HFFc6 (cell line): ENCODE measurements at places on chromosomes 12 and 14. TPM values are rescaled to one million over a fixed set of nuclear protein-coding genes. Genes with fewer than 3 reads are reported as not detected.

Gene RDH16
- total RNA-seq, result not detected in 3 replicates

Gene GPR135
- total RNA-seq, result 2.1 to 3.0 TPM (median 2.5 TPM) in 3 replicates

Gene SLCO1C1
- not detected in 2 replicates for total RNA-seq

Gene TNS2
- total RNA-seq, result 46.6 to 63.5 TPM (median 51.6 TPM) in 3 replicates

Gene KCNH3
- total RNA-seq, result 0.10 TPM in 1 of 3 replicates, not detected in the others

Gene MYRFL
- not detected in 3 replicates for total RNA-seq

Gene SLC2A14
- not detected in 3 replicates for total RNA-seq

Gene OR10AD1
- total RNA-seq, result not detected in 3 replicates

Gene SPTLC2
- total RNA-seq, result 49.4 to 60.8 TPM (median 52.1 TPM) in 3 replicates

Gene COPS7A
- 111 TPM in 3 replicates for total RNA-seq

Gene ZNF84
- 9.6 to 11.7 TPM (median 11.2 TPM) in 3 replicates for total RNA-seq

DNA sequence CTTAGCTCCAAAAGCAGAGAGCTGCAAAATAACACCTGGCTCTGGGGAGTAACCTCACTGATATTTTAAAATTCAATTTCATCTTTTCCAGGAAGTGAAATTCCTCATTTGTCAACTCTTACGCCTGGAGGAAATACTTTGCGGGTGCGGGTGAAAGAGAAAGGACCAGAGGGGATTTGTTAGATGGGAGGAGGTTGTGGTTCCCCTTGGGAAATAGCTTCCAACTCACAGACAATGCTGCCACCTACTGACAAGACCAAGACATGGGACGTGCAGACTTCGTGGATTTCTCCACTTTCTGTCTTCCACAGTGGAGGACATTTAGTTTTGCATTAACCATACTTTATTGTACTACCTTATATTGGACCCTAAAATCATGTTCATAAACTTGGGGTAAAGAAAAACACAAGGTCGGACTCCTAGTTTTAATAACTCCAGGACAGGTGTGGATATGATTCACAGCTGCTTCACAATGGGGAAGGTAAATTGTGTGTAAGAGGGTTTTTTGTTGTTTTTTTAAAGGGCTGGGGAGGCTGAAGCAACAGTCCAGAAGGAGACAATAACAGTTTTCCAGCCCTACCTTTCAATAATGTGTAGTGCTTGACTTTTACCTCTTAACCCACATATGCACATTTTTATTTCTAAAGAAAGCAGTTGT lies 10.8 kb downstream of the FBXL14 start:
- H3K27me3 ChIP-seq, result peaks cover 2% of the 10 kb centered on the region; the same call in 1 of the 2 replicates
- peak overlapping the region; percentile 89 for H3K27ac ChIP-seq
- peak overlapping the region; percentile 82 for H3K4me3 ChIP-seq
- H3K36me3 ChIP-seq, result peaks cover 32% of the 10 kb centered on the region
- peak; percentile 81 for DNase-seq

DNA sequence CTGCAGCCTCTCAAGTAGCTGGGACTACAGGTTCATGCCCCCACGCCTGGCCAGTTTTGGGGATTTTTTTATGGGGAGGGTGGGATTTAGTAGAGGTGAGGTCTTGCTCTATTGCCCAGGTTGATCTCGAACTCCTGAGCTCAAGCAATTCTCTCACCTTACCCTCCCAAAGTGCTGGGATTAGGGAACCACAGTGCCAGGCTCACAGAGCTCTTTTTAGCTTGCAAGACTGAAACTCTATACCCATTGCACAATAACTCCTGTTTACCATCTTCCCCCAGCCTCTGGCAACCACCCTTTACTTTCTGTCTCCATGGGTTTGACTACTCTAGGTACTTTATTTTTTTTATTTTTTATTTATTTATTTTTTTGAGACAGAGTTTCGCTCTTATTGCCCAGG lies 25.7 kb upstream of the CDK17 start:
- H3K27ac ChIP-seq, result peak overlapping the region; percentile 100
- peaks cover 24% of the 10 kb centered on the region for H3K36me3 ChIP-seq
- no peak for DNase-seq
- H3K4me1 ChIP-seq, result peaks cover 73% of the 10 kb centered on the region
- H3K4me3 ChIP-seq, result peak overlapping the region; percentile 57

DNA sequence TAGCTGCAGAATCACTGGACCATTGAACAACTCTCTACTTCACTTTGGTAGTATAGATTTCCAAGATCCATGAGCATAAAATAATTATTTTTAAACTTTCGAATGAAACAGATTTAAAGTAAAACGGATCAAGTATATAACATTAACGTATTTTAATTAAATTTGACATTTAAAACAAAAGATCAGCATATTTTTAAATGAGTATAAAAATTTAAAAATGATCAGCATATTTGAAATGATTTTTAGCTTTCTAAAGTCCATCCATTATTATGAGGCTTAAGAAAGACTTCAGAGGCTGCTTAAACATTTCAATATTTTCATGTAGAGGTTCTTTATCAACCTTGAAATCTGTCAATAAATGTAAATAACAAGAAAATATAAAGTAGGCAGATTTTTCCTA lies 5.2 kb upstream of the USP15 start:
- no peaks in the 10 kb centered on the region for H3K27me3 ChIP-seq
- H3K4me1 ChIP-seq, result peaks cover 32% of the 10 kb centered on the region
- peaks cover 5% of the 10 kb centered on the region; the same call in 1 of the 2 replicates for H3K36me3 ChIP-seq
- H3K27ac ChIP-seq, result no peak overlapping the region

DNA sequence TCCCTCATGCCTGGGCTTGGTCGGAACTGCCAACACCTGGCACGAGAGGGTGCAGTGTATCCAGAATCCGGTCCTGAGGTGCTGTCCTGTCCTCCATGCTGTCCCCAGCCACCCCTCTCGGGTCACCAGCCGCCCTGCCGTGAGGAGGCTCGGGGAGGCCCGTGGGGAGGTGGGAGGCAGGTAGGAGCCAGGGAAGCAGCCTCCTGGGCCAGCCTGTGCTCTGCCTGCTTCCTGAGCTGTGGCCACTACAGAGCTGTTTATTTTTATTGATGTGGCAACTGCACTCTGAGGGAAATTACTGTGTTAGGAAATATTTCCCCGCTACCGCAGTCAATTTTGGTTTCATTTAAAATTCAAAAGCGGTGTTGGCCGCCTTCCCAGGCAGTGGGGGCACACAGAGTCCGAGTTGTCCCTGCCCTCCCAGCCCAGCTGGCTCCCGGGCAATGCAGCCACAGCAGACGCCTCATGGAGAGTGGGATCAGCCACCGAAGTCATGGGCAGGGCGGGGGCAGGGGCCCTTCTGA lies 18.3 kb downstream of the NOC4L start:
- DNase-seq, result peak; percentile 80
- no peaks in the 10 kb centered on the region for H3K36me3 ChIP-seq
- no peak overlapping the region for H3K27ac ChIP-seq
- no peaks in the 10 kb centered on the region; the same call in 1 of the 2 replicates for H3K27me3 ChIP-seq

- no peaks in the 10 kb centered on the region; the same call in 1 of the 2 replicates for H3K27me3 ChIP-seq
- H3K27ac ChIP-seq, result no peak overlapping the region
- DNase-seq, result no peak
Observed at GRCh38 chr12:46150735-46151134, 118.1 kb downstream of the SLC38A1 start.

- H3K4me1 ChIP-seq, result peaks cover 15% of the 10 kb centered on the region; the same call in 1 of the 2 replicates
- H3K36me3 ChIP-seq, result no peaks in the 10 kb centered on the region
- peaks cover 3% of the 10 kb centered on the region for H3K27me3 ChIP-seq
- DNase-seq, result no peak
- H3K27ac ChIP-seq, result no peak overlapping the region
Observed at GRCh38 chr12:29242921-29243431, 93.9 kb downstream of the FAR2 start.

- H3K4me3 ChIP-seq, result no peak overlapping the region
- H3K4me1 ChIP-seq, result no peaks in the 10 kb centered on the region
- no peak overlapping the region for H3K27ac ChIP-seq
- no peaks in the 10 kb centered on the region for H3K36me3 ChIP-seq
Observed at GRCh38 chr14:97219431-97220017, 422.3 kb downstream of the VRK1 start.

DNA sequence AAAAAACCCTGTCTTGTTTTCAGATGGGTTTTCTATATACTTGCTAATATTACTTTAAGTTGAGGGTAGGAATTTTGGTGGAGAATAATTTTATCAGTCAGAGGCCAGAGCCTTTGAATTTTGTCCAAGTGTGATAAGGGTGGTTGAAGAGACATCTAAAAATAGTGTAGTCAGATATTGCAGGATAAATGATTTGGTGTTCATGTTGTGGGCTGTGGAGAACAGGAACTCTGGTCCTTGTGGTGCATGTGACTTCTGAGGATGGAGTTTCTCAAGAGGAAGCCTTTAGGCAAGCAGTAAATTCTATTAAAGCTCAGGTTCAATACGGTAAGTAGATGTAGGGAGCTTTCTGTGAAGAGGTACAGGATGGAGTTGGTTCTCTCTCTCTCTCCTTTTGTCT lies 2.8 kb downstream of the ADAM21 start:
- H3K4me3 ChIP-seq, result no peak overlapping the region
- no peaks in the 10 kb centered on the region for H3K4me1 ChIP-seq
- no peaks in the 10 kb centered on the region for H3K36me3 ChIP-seq
- no peak for DNase-seq
- H3K27me3 ChIP-seq, result peaks cover 3% of the 10 kb centered on the region
- H3K27ac ChIP-seq, result no peak overlapping the region

GRCh38 chr12:109760031-109760929 lies 46.7 kb downstream of the FAM222A start:
- DNase-seq, result no peak
- no peaks in the 10 kb centered on the region for H3K4me1 ChIP-seq
- H3K27me3 ChIP-seq, result peaks cover 22% of the 10 kb centered on the region
- H3K4me3 ChIP-seq, result no peak overlapping the region
- H3K36me3 ChIP-seq, result peaks cover 19% of the 10 kb centered on the region
- no peak overlapping the region for H3K27ac ChIP-seq

- H3K36me3 ChIP-seq, result no peaks in the 10 kb centered on the region
- no peak for DNase-seq
- no peak overlapping the region for H3K27ac ChIP-seq
- H3K27me3 ChIP-seq, result no peaks in the 10 kb centered on the region
- no peaks in the 10 kb centered on the region for H3K4me1 ChIP-seq
Observed at GRCh38 chr12:16785524-16785923, 179.6 kb upstream of the LMO3 start.

GRCh38 chr12:109926016-109926415 lies 25.9 kb downstream of the TCHP start:
- no peak overlapping the region for H3K27ac ChIP-seq
- DNase-seq, result no peak
- no peak overlapping the region for H3K4me3 ChIP-seq
- peaks cover 13% of the 10 kb centered on the region for H3K36me3 ChIP-seq

- no peak overlapping the region for H3K4me3 ChIP-seq
- peaks cover 34% of the 10 kb centered on the region for H3K27me3 ChIP-seq
- no peaks in the 10 kb centered on the region for H3K36me3 ChIP-seq
- no peak overlapping the region for H3K27ac ChIP-seq
- DNase-seq, result no peak
- H3K4me1 ChIP-seq, result no peaks in the 10 kb centered on the region
Observed at GRCh38 chr14:93929657-93930056, 2.5 kb downstream of the FAM181A start.
